Muscle of back (tissue), 13 donors: ENCODE measurements at places on chromosomes 7 and 10. TPM values are rescaled to one million over a fixed set of nuclear protein-coding genes. Genes with fewer than 3 reads are reported as not detected.

DNA sequence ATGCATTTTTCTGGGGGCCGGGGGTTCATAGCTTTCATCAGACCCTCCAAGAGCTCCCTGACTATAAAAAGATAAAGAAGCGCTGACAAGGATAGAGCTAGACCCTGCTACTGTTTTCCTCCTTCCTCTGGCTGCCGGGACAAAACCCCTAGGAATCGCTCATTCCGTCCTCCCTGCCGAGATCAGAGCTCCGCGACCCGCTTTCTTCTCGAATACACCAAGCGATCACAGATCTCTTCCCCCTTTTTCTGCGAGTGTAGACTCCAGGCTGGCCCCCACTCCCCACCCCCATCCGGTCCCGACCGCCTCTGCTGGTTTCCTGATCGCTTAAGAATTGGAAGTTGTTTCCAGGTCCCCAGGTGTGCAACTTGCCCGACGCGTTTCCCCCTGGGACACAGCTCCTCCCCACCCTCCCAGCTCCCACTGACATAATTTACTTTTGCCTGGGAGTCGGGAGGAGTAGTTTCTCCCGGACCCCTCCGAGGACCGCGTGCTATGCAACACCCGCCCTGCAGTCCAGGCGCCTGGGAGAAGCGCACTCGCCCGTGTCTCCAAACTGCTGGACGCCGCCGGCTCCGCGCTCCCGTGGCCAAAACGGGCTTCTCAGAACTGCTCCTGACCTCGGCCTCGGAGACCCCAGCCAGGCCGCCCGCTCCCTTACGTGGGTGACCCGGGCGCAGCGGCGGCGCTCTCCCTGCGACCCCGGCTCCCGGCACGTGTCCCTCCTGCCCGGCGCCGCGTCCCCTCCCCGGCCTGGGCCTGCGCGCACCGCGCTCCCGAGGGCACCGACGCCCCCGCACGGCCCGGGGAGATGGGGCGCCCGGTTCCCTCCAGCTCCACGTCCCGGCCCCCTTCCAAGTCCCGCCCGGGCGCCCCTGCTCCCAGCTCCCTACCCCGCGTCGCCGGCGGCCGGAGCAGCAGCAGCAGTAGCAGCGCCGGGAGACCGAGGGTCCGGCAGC, 552 bp downstream of the IL15RA start:
- DNase-seq = peak; percentile 40

Gene IMMP2L
- polyA plus RNA-seq = 14.4 TPM

DNA sequence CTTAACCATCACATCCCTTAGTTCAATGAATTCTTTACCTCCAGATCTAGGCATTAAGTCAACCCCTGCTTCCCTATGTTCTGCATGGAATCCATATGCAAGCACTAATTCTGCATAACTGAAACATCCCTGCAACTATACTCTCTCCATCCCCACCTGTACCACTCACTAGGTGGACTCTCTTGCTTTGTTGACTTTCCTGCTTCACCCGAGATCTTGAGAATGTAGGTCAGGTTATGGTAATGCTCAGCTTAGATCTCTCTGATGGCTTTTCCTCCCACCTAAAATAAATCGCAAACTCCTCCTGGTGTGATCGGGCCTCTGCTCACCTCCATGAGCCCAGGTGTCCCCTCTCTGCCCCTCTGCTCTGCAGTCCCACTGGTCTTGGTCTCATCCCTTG, 92.4 kb upstream of the ADAM12 start:
- no peak for DNase-seq

- no peak for DNase-seq
Measured at GRCh38 chr10:48491392-48492139, 113.3 kb downstream of the ARHGAP22 start.

GRCh38 chr7:107982918-107983389, 20.0 kb downstream of the LAMB1 start:
- DNase-seq = peak; percentile 92

DNA sequence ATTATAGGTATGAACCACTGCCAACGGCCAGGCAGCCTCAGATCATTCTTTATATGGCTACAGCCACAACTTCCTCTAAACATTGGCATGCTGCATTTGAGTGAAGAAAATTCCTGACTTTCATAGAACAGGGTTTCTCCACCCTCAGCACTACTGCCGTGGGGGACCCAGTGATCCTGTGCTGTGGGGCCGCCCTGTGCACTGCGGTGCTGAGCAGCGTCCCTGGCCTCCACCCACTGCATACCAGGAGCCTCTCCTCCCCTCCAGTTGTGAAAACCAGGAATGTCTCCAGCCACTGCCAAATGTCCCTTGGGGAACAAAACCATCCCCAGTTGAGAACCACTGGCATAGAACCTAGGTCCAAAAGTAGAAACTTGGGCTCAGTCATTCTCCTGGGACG, 15.8 kb downstream of the CNPY1 start:
- DNase-seq = no peak

- DNase-seq = no peak
Measured at GRCh38 chr7:30584415-30584814, 10.3 kb upstream of the GARS1 start.
